ENCODE measurements at places on chromosomes 3 and 15. TPM values are rescaled to one million over a fixed set of nuclear protein-coding genes. Genes with fewer than 3 reads are reported as not detected.

TNFSF10 gene
- 27.5 TPM for polyA plus RNA-seq

CLDN18 gene
- polyA plus RNA-seq, result not detected

HIGD2B gene
- polyA plus RNA-seq, result not detected

CPNE4 gene
- 0.32 TPM for polyA plus RNA-seq

SCN11A gene
- 2.6 TPM for polyA plus RNA-seq

FBXO40 gene
- polyA plus RNA-seq, result not detected

ANKRD28 gene
- polyA plus RNA-seq, result 5.7 TPM

DNA sequence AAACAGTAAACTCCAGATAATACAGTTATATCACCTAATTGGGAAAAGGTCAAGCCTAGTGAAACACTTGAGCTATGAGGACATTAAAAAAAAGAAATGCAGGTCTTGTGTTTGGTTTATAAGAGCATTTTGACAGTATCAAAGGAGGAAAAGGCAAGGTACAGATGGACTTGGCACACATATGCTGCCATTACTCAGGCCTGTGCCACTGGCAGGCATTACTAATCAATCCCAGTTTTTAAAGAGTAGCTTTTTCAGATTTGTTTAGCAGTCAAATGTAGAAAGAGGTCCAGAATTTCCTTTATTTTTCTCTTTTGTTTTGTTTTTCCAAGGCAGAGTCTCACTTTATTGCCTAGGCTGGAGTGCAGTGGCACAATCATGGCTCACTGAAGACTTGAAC lies 38.9 kb downstream of the MDFIC2 start:
- no peak for DNase-seq

DNA sequence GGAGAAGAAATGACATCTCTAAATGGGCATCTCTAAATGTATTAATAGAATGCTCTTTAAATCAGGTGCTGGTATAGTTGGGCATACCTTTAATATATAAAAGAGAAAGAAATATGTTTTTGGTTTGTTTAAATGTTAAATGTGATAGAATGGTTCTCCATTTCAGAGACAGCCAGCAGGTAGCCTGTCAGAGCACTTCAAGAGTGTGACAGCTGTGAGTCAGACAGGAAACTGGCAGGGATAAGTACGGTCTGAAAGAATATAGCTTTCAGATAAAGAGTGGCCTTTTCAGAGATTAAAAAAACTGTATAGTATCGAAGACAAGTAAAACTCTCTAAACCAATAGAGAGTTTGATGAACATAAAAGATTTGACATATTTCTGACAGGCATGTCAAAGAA lies 654.1 kb downstream of the IGSF11 start:
- DNase-seq, result no peak

DNA sequence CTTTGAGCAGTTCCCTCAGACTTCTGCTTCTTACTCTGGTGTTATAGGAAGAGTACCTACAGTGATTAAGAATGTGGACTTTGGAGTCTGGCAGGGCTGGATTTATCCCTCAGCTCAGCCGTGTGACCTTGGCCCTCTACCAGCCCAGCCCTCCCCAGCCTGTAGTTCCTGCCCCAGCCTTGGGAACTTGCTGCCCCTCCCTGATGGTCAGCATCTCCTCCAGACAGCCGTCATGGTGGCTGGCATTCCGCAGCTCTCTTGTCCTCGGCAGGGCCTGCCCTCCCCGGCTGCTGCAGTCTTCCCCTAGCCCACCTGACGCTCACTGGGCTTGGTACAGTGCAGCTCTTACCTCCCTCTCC lies 21.9 kb upstream of the CPNE9 start:
- DNase-seq, result no peak

DNA sequence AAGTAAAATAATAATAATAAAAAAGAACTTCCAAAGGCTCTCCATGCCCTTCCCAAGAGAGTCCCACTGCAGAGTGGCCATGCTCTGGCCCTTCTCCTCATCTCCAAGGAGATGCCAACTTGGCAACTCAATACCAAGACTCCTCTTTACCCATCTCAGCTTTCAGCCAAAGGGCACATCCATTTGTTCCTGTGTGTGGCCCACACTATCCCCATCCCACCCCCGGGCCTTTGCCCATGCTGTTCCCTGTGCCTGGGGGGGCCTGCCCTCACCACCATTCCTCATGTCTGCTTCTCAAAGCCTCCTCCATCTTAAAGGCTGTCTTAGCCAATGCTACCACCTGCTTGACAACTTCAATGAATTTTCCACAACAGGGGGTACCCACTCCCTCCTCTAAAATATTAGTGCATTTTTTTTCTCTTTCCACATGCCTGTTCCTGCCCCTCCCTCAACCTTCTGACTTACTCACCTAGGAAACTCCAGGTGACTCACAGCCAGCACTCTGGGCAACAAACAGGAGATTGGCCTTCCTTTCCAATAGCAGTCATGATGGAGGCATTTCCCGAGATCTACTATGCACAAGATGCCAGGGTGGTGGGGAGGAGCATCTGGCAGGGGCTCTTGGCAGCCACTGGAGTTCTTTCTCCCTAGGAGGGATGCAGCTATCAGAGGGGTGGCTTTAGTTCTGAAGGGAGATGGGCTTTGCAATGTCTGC lies 109.4 kb upstream of the SMAD3 start:
- DNase-seq, result no peak

DNA sequence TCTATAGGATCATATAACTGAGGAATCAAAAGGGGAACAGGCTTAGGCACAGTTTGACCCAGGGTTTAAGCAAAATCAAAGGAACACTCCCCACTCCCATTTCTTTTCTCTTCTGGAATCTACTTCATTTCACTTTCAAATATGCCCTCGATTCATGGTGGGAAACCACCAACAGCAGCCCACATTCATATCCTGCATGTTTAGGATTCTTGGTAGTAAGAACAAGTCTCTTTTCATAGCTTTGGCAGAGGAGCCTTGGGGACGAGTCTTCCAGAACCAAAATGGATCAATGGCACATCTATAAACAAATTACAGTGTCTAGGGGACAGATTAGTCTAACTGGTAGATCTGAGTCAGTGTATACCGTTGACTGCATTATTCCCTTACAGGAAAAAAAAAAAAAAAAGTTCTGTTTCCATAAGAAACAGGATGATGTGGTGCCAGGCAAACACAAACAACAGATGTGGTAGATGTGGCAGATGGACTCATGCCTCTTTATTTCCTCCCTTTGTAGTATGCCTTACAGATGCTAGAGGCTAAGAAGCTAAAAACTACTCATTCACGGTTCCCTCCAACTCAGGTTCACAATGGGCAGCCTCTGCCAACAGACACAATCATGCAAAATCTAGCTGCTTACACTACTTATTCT lies 578.3 kb upstream of the ADAMTS9 start:
- DNase-seq, result no peak

- DNase-seq, result no peak
Observed at GRCh38 chr3:181317508-181317907, 328.0 kb upstream of the DNAJC19 start.

GRCh38 chr15:56102441-56102840 lies 109.0 kb upstream of the NEDD4 start:
- no peak for DNase-seq

DNA sequence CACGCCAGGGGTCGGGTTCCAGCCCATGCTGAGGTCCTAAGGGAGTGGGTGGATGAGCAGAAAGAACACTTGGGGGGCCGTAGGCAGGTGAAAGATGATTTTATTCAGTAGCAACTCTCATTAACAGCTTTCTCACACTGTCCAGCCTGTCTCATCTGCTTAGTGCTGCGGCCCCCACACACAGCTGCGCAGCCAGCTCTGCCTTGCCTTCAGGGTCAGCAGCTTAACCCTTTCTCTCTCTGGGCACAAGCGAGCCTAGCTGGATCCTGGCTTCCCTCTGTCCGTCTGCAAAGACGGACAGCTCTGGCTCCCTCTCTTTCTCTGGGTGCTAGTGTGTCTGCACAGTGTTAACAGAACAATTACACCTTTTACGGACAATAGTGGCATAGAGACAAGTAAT lies 21.3 kb downstream of the NPAP1 start:
- no peak for DNase-seq

DNA sequence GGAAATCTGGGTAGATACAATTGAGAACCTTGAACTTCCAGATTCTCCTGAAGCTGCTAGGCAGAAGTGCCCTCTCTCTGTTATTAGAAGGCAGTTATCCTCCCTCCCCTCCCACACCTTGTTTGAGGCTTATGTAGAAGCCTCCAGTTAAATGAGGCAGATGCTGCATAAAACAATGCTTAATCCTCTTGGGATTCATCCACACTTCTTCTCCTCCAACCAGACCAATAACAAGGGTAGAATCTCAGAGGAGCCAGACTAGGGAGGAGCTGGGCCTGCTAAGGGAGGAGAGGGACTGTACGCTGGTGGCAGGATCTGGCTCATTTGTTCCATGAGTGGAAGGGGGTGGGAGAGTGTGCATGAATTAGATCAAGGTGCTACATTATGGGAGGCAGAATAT lies 88.3 kb upstream of the PRR23C start:
- DNase-seq, result no peak

DNA sequence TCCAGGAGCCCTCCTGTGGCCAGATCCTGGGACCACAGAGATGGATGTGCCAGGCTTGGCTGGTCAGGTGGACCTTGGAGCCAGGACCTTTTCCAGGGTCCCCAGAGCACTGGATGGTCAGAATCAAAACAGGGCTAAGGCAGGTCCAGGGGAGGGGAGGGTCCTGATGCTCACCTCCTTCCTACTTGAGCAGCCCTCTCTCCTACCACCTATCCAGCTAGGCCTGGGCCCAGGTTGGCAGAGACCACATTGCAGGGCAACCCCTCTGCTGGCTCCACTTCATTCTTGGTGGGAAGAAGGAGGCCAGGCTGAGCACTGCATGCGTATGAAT lies 28.5 kb upstream of the SFMBT1 start:
- DNase-seq, result peak; percentile 54

DNA sequence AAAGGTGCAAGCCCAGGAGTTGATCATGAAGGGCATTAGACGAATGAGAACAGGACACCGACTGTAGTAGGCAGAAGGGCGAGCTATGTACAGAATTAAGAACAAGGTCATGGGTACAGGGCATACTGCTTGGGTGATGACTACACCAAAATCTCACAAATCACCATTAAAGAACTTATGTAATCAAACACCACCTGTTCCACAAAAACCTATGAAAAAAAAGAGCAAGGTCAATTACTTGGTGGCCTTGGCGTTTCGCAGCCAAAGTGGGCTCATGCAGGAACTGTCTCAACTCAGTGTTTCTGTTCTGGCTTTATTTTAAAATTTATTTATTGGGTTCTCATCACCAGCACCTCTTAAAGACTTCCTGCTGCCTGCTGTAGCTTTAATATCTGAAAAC lies 2.1 kb downstream of the KAT2B start:
- no peak for DNase-seq

GRCh38 chr3:40397912-40398311 lies 10.9 kb downstream of the ENTPD3 start:
- DNase-seq, result no peak

DNA sequence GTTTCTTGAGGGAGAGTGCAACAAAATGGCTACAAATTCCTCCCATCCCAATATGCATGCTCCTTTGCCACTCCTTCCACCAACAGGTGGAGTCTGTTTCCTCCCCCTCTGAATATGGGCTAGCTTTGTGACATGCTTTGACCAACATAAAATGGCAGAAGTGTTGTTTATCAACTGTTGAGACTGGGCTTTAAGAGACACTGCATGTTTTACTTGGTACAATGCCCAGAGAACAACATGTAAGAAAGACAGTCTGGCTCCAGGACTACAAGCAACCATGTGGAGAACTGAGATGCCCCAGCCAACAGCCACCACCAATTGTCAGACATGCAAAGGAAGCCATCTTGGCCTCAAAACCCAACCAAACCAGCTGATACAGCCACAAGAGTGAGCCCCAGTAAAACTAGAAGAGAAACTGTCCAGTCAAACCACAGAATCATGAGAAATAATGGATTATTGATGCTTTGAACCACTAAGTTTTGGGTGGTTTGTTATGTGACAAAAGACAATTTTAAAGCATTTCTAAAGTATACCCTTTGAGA lies 40.5 kb downstream of the NUDT16 start:
- DNase-seq, result no peak

DNA sequence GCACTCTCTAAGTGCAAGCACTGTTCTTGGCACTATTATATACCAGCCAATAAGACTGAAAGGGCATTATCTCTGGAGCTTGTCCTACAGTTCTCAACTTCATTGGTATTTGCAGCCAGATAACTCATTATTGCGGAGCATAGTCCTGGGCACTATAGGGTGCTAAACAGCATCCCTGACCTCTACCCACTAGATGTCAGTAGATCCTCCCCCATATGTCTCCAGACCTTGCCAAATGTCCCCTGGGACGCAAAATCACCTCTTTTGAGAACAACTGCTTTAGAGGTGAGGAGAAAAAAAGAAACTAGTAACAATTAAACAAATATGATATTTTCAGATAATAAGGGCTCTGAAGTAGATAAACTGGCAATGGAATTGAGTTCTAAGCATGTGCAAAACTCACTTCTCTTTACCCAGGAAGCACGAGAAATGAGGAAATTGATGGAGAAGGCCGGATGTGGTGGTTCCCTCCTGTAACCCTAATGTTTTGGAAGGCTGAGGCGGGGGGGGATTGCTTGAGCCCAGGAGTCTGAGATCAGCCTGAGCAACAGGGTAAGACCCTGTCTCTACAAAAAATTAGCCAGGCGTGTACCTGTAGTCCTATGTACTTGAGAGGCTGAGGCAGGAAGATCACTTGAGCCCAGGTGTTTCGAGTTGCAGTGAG lies 61.4 kb downstream of the FRMD4B start:
- DNase-seq, result no peak

DNA sequence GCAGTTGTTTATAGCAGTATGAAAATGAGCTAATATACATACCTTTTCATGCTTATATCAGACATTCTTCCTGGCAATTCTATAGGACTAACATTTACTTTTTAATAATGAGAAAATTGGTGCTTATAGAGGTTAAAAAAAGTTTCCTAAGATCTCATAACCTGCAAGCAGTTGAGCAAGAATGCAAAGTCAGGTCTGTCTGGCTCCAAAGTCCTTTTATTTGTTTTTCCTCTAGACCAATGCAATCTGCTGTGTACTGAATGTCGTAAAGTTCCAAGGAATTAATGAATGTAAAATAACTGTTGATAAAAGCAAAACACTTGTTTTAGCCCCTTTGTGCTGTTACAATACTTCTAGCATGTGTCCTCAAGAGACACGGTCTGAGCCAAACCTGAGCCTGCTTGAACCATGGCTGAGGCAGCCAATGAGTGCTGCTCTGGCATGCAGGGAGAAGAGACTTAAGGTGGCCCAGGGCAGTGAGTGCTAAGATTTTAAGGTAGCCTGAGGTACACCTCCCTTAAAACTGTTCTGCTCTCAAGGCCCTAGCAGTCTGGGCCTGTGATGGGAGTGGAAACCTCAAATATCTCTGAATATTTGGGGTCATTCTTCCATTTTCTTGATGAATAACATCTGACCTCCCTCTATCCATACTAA lies 555.1 kb upstream of the NAALADL2 start:
- no peak for DNase-seq

DNA sequence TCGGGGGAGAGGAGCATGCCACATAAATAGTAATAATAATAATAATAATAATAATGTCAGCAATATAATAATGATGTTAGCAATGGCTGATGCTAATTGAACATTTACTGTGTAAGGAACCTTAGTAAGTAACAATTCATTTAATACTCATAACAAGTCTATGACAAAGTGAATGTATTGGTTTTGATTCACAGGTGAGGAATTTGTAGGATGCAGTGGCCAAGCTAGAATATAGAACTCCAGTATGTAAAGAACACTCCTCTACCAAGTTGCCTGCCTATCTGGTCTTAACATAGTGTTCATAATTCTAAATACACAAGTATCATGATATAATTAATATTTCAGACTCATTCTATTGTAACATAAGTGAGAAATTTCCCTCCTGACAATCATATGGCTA lies 1016.5 kb downstream of the ROBO1 start:
- no peak for DNase-seq

Data from spleen (tissue), 13 donors.